ENCODE measurements at places on chromosomes 3 and 15.

GRCh38 chr15:89707577-89707976 is 17.0 kb downstream of the WDR93 start:
- no peak for DNase-seq

GRCh38 chr3:36741285-36741684 is 23.1 kb downstream of the DCLK3 start:
- no peak for DNase-seq

DNA sequence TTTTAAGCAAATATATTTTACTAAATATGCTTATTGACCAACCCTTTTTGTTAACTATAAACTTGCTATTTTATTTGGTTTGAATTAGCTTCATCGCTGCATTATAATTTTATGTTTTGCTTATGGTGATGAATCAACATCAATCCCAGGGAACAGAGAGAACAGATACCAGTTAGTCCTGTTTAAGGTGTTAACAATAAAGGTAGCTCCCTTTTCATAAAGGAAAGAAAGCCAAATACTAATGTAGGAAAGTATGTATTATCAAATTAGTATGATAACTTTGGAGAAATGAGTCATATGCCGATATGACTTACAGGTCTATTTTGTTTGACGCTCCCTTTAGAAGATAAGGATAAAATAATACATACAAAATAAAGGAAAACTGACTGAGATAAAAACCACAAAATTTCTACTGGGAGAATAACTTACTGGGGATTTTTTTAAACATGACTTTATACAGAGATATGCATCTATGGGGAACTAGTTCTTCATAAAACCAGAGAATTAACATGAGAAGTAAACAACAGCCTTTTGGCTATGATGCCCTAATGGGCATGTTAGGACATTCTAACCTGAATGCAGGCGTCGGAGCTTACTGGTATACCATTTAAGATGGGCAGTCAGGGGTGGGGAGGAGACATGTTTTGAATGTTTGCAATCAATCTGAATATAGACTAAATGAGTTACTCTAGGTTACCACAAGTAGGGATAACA is 4.5 kb downstream of the OR5K2 start:
- DNase-seq: no peak

GRCh38 chr3:193701953-193702635 is 109.1 kb downstream of the OPA1 start:
- DNase-seq: no peak

- no peak for DNase-seq
Measured at GRCh38 chr15:39205506-39206371, 375.1 kb upstream of the THBS1 start.

GRCh38 chr3:69090021-69090420 is 5.3 kb downstream of the ARL6IP5 start:
- no peak for DNase-seq
